Stimulated activated CD4-positive, alpha-beta T cell treated with anti-CD3 and anti-CD28 coated beads, Interleukin-1b, Interleukin-23, amount 100 ng/mL, for 4 hours (primary cell): ENCODE measurements at places on chromosomes 7 and 10.
A peak's percentile ranks its signal among the peaks of the same experiment; 100 is the strongest.

GRCh38 chr10:133272964-133273420 lies 3.7 kb downstream of the ADAM8 start:
- DNase-seq = no peak

GRCh38 chr10:99630433-99630832 lies 10.2 kb upstream of the SLC25A28 start:
- no peak for DNase-seq

DNA sequence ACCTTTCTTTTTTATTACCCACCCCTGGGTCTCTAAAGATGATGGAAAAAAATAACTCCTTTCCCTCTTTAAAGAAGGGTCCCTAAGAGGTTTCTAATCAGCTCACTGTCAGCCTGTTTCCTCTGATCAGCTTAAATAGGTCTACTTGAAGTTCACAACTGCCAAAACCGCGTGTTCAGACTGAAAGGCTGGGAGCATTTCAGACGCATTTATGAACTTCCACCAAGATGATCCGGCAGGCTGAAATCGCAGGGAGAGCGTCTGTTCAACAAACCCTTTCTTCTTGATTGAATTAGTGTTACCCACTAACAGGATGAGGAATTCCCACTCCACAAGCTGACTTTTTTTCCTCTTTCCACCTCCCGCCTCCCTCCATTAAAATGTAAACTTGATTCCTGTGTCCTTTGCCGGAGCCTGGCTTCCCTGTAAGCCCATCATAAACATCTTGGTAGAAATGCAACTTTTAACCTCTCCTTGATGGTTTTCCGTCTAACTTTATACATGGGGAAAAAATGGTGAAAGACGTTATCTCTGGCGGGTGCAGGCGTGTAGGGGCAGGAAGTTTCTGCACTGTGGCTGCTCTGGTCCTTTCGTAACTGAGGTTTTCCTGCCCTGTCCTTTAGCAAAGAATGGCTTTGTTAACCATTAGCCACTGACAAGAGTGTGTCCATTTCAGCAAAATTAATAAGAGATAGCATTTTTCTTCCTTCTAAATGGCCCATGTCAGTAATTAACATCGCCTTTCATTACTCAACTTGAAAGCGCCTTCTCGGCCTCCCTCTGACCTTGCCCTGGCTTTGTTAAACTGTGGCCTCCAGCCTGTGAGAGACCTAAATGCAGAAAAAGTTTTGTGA lies 130.7 kb downstream of the BAMBI start:
- DNase-seq = no peak

- no peak for DNase-seq
These were observed 2.4 kb downstream of the ABLIM1 start for GRCh38 chr10:114655671-114656070.

DNA sequence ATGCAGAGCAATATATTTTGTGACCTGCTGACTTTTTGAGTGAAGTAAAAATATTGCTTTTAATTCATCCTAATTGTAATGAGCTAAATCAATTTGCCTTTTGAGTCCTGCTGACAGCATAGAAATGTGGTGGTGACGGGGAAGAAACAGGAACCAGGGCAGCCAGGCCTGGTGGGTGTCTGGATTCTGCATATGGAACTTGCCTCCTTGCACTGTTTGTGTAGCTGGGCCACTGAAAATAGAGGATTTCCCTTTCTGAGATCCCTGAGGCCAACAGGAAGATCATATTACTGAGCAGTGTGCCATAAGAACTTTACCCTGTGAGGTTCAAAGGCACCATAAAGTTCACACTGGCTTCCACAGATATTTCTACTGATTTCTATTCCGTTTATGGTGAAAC lies 488.4 kb upstream of the AKR1E2 start:
- no peak for DNase-seq

DNA sequence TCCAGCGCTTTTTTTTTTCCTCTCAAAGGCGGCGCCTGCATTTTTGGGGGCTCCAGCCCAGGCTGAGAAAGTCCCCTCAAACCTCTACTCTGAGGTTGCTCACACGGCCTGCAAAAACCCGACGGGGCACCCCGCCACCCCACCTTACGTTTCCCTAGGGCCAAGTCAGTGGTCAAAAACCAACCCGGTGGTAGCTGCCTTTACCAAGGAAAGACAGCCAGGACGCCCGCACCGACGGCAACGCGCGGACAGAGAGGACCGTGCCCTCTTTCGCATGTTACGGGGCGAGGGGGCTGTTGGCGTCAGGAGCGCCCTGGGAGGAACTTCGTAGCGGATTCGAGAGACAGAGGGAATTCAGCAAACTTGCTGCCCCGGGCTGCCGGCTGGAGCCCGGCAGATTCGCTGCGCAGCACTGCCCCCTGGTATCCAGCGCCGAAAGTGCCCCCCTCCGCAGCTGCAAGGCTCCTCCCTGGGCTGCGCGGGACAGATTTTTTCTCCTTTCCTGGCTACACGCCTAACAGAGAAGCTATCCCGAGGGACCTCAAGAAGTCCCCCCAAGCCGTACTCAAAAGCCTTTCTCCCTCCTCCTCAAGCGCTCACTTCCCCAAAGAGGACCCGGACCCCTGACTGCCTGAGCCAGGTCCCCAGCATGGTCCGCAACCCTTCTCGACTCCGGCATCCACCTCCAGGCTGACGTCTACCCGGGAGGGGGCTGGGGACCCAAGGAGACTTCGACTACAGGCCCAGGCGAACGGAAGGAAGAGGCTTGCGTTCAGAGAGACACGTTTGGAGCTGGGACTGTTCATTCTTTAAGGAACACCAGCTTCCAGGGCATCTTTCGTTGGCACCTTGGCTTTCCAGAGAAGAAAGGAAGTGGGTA lies 27.7 kb upstream of the VAX1 start:
- DNase-seq = peak; percentile 9
